Activated CD4-positive, alpha-beta T cell treated with anti-CD3 and anti-CD28 coated beads for 36 hours (primary cell): ENCODE measurements at places on chromosomes 5 and 9. TPM values are rescaled to one million over a fixed set of nuclear protein-coding genes. Genes with fewer than 3 reads are reported as not detected.

Gene ENTPD2
- total RNA-seq: not detected

- DNase-seq: no peak
These were observed 50.1 kb downstream of the SLC36A1 start for GRCh38 chr5:151497391-151498002.

DNA sequence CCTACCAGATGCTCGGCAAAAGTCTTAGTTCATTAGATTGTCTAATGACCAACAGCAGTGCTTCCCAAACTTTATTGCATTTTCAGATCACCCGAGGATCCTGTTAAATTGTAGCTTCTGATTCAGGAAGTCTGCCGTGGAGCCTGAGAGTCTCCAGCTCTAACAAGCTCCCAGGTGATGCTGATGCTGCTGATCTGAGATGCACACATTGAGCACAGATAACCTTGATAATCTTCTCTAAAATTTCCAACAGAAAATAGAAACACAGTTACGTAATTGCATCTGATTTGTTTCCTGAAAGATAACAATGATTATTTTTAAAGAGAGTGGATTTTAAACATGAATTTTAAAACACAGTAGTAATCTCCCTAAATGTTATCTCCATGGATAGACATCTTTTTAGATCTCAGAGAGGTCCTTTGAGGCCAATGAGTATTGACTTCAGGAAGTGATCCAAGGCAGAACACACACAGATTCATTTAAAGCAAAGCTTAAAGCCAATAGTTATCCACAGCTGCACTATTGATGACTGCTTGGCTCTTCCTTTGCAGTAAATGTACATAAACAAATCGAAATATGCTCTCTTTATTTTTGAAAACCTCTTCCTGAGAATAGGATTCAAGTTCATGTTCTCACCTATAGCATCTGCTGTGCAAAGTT is 122.8 kb upstream of the TNPO1 start:
- no peak for DNase-seq

- DNase-seq: no peak
These were observed 77.6 kb downstream of the ALDH1A1 start for GRCh38 chr9:72875221-72875620.

DNA sequence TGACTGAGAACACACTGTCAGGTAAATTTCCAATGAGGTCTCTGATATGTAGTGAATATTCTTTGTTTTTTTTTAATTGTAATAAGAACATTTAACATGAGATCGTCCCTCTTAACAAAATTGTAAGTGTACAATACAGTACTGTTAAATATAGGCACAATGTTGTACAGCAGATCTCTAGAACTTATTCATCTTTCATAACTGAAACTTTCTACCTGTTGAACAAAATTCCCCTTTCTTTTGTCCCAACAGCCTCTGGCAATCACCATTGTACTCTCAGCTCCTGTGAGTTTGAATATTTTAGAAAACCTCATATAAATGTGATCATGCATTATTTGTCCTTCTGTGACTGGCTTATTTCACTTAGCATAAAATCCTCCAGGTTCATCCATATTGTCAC is 10.6 kb upstream of the PRLR start:
- DNase-seq: no peak

Gene NRG2
- total RNA-seq: 0.11 TPM

GRCh38 chr5:65030056-65030455 is 261.3 kb downstream of the CWC27 start:
- DNase-seq: no peak

Gene CER1
- not detected for total RNA-seq

GRCh38 chr5:23042226-23042625 is 189.1 kb upstream of the CDH12 start:
- no peak for DNase-seq

- DNase-seq: no peak
These were observed 26.3 kb downstream of the SHLD3 start for GRCh38 chr5:65651144-65651543.

GRCh38 chr9:114250235-114250568 is 72.7 kb upstream of the ORM1 start:
- DNase-seq: no peak

DNA sequence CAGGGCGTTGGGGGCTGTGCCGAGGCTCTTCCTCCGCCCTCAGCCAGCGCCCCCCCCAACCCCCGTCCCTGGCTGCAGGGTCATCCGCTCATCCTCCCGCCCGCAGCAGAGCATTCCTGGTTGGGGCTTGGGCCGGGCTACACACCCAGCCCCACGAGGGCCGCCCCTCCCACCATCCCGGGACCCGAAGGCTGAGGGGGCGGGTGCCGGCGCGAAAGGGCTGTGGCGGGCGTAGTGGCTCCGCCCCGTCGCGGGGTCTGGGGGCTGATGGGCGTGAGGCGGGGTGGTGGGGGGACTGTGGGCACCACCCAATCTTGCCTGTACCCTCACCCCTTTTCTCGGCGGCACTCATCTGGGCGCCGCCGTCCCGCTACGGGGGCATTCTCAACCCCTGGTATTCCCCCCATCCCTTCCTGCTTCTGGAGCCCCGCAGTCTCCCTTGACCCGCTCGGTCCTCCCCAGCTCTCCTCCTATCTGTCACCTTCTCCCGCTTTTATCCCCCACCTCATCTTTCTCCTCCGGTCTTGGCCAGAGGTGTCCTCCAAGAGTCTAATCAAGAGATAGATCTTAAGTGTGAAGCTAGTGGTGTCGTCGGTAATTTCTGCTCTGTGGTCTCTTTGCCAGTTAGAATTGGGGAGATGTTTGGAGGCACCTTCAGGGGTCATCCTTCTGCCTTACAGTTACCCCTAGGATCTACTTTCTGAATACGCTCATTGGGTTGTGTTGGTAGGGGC is 1.6 kb downstream of the FER start:
- DNase-seq: no peak

Gene SPACA9
- 2.7 TPM for total RNA-seq

DNA sequence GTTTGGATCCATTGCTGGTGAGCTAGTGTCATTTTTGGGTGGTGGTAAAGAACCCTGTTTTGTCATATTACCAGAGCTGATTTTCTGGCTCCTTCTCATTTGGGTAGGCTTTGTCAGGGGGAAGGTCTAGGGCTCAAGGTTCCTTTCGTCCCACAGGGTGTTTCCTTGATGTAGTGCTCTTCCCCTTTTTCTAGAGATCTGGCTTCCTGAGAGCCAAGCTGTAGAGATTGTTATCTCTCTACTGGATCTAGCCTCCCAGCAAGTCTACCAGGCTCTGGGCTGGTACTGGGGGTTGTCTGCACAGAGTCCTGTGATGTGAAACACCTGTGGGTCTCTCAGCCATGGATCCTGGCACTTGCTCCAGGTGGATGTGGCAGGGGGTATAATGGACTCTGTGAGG is 145.9 kb downstream of the HINT1 start:
- DNase-seq: no peak

GRCh38 chr5:102139029-102139428 is 157.1 kb downstream of the SLCO4C1 start:
- DNase-seq: no peak

Gene FCHSD1
- total RNA-seq: 28.2 TPM

Gene PTAR1
- 35.2 TPM for total RNA-seq

- DNase-seq: no peak
These were observed 55.6 kb downstream of the MACROH2A1 start for GRCh38 chr5:135343413-135343812.

DNA sequence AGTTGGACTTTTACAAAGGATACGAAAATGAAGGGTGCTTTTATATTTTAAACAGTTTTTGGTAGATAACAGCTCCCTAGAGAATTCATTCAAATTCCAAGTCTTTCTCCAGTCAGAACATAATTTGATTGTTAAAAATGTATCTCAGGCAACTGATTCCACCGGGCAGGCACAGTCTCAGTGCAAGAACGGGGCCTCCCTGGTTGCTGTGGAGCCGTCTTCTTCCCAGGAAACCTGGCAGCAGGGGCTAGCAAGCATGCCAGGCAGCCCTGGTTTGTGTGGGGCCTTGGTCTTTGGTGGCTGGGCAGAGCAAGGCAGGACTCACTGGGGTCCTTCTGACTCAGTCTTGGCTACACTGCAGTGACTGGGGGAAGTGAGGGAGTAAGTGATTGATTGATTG is 143.5 kb downstream of the NXNL2 start:
- DNase-seq: no peak

DNA sequence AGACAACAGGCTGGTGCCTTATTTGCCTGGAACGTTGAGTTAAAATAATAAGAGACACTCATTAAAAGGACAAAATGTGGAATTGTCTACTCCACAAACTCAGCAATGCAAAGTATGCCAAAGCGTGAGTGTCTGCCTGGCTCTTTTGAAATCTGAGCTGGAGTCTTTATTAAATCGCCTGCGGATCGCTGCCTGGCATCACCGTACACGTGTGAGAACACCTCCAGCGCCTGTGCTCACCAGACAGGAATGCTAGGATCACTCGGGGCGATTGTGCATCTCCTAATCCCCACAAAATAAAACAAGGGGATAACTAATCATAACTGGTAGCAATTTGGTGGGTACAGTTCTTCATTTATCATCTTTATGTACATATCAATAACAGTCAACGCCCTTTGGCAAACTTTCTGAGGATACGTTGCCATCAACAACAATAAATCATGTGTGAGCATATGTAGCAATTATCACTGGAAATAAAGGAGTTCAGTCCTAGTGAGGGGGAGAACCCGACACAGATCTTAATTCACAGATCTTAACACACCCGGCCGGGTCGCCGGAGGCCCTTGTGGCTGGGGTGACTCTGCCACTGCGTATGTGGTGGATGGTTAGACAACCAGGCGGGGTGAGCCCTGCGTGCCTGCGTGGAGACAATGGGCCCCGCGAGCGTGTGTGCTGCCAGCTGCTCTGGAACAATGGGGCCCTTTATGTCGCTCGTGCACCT is 284.9 kb upstream of the IRX1 start:
- no peak for DNase-seq

GRCh38 chr9:126879288-126879687 is 18.8 kb downstream of the ZBTB34 start:
- DNase-seq: no peak

Gene PCDHGC3
- 0.16 TPM for total RNA-seq

DNA sequence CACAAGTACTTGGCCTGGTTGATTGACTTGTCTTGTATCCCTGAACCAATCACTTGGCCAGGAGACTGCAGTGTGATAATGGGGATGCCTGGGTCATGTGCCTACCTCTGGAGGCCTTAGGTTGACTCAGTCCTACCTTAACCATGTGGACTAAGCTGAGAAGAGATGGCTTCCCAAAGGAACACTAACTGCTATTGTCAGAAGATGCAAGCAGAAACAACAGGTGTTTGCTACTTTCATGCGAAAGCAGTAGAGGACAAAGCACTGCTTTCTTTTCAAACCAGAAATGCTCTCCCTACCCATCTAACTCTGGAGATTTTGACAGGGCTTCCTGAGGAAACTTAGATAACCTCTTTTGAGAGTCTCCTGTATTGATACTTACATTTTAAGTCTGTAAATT is 22.9 kb downstream of the CDK7 start:
- DNase-seq: no peak

DNA sequence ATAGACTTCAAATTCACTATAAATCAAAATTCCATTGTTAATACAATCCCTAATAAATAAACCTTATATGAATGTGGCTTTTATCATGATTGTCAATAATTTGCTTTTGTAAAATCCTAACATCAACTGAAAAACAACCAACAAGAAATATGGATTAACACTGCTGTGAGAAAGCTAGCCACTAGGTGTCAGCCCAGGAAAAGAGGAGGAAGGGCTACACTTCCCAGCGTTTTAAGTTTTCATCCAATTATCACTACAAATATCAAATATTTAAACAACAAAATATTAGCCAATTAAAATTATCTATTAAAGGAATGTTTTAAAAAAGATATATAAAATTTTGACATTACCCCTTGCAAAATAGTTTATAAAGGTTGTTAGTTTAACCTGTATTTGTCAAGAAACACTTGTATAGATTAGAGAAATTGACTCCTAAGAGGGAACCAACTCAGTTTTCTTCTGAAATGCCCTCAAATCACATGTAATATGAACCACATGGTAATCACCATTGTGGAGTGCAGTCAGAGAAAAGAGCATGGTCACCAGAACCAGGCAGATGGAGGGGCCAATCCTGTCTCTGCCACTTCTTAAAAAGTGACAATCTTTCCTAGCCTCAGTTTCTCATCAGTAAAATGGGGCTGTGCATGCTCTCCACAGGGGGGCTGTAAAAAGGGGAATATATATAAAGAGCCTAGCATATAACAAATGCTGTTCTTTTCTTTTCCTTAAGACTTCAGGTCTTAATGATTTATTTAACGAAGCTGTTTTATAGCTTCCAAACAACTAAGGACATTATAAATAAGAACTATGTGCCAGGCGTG is 188.2 kb downstream of the CRB2 start:
- DNase-seq: peak; percentile 44

GRCh38 chr9:5922192-5922591 is 31.5 kb downstream of the MLANA start:
- no peak for DNase-seq
